Hematopoietic multipotent progenitor cell treated with erythropoietin and hydrocortisone succinate and interleukin-3 and kit ligand, for 17 days (in vitro differentiated cells): ENCODE measurements at places on chromosomes 7 and 10.

DNA sequence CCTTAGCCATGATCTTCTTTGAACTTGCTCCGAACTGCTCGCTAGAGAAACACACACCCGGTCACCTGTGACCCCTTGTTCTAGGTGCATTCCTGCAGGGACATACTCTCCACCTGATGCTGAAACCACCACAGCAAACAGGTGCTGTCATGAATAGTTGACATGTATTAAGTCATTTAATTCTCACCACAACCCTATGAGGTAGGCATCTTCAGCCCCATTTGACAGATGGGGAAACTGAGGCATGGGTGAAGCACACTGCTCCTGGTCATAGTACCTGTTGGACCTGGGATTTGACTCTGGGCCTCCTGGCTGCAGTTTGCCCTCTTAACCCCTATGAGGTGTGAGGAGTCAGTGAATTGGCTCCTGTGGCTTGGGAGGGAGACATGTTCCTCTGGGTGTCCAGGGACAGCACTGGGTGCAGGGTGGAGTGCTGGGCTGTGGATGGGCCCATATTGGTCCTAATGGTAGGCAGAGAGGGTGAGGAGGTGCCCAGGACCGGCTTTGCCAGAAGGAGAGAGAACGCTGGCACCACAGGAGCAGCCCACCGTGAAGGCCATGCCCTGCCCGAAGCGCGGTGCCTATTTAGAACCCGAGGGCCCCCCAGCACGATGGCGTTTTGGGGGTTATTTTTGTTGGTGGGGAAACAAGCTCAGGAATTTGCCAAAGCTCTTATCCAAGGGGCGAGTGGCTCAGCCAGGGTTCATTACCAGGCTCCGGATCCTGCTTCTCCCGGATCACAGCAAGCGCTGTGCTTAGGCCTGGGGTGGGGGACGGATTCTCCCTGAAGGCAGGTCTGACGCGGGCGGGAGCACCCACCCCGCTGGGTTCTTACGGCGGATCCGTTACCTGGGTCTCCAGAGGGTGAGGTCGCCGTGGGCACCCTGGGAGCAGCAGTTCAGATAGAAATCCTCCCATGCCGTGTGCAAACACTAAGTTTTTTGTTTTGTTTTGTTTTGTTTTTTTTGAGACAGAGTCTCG lies 52.3 kb downstream of the GLRX3 start:
- no peak for DNase-seq

DNA sequence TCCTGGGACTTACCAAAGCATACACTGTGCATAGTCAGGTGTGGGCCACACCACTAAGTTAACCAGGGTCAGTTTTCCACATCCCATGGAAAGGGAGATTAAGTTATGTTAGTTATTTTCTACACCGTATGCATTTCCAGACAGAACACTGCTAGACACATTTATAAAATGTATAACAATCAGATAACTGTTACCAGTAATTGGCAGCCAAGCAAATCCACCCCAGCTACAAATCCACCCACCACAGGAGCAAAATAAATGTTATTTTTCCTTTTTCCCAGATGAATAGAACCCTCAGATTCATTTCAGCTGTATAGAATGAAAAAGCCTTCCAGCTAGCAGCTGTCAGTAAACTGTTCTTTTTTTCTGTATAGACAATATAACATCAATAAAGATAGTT lies 256.9 kb upstream of the FZD1 start:
- no peak for DNase-seq

DNA sequence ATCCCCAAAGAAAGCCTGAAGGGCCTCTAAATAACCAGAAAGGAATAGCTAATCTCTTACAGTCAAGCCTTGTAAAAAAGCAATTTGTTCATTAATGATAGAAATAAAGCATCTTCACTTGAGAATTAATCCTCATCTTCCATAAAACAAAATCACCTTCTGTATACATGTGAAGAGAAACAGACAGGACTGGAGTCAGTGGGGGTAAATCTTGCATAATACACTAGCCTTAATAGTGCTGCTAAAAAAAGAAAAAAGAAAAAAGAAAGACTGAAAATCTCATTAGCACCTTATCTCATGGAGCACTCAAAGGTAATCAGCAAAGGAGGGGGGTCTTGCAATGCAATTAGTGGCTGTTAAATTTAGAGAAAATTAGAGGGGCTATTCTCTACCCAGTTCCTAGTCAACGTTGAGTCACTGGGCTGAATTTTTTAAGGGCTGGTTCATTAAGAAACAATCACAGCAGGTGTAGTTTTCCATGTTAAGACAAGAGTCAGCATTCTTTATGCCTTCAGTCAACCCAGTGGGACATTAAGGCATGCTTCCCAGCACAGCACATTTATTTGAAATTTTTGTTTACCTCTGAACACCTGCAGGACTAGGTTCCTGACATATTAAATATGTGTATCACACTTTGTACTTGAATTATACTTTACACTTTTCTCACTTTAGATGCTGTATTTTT lies 1455.7 kb upstream of the CELF2 start:
- no peak for DNase-seq

DNA sequence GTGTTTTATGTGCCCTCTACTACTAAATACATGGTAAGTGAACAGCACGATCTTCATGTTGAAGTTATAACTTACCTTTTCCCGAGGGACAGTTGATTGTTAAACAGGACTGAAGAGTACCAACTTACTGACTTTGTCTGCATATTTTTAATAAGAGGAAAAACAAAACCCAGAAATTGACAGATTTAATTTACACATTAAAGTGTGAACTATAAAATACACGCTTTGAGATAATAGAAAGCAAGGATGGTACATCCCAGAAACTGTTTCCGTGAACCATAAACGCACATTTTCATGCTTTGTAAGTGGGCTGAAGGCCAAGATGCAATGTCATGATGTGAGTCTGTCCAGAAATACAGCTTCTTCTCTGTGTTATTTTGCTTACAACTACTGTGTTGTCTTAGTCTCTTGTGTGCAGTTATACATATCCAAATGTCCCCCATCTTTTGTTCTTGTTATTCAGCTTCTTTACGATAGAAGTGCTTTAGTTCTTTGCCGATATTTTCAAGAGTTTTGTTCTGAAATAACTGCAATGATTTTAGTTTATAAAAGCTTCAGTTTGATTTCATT lies 190.1 kb downstream of the MLLT10 start:
- DNase-seq = peak; percentile 12

- DNase-seq = no peak
Measured at GRCh38 chr7:151080067-151080521, 515 bp downstream of the FASTK start.

GRCh38 chr10:7040681-7041080 lies 370.2 kb downstream of the SFMBT2 start:
- no peak for DNase-seq

DNA sequence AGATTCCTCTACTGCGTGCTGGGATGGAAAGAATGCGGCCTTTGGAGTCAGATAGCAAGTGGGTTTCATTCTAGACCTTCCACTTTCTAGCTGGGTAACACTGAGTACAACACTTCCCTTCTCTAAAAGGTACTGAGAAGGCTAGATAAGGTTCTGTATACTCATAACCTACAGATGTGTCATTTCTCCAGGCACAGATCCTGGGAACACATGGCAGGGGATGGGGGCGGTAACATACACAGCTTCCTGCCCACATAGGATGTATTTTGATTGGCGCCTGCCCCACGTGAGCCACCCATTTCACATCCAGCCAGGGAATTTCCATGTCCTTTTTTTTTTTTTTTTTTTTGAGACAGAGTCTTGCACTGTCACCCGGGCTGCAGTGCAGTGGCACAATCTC lies 31.8 kb downstream of the KLRG2 start:
- no peak for DNase-seq

DNA sequence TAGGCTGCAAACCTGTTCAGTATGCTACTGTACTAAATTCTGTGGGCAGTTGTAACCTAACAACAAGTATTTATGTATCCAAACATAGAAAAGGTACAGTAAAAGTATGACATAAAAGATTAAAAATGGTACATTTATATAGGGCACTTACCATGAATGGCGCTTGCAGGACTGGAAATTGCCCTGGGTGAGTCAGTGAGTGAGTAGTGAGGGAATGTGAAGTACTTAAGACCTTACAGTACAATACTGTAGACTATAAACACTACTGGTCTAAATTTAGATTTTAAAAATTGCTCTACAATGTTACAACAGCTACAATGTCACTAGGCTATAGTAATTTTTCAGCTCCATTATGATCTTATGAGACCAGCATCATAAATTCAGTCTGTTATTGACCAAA lies 146.0 kb upstream of the GNAI1 start:
- DNase-seq = no peak
